ENCODE measurements at places on chromosomes 3 and 15.

GRCh38 chr15:62591842-62592838, 427.1 kb upstream of the C2CD4B start:
- H3K4me3 ChIP-seq: no peak overlapping the region
- H3K4me1 ChIP-seq: no peaks in the 10 kb centered on the region
- DNase-seq: no peak
- no peaks in the 10 kb centered on the region for H3K36me3 ChIP-seq
- H3K27me3 ChIP-seq: peaks cover 14% of the 10 kb centered on the region

DNA sequence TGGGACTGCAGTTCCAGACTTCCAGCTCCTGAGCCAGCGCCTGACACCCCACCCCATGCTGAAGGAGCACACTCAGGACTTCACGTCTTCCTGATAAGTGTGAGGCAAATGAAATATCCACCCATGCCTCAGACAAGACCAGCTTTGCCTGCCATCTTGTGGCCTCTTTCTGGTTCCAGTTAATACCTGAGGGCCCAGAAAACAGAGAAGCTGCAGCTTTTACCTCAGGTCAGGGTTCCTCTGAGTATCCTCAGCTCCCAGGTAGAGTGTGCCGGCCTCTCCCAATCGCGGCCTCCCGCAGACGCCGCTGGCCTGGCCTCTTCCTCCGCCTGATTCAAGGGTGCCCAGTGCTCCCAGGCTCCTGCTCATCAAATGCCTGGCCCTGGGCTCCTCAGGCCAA, 5.1 kb upstream of the KLHL6 start:
- H3K27ac ChIP-seq: no peak overlapping the region
- no peak overlapping the region for H3K4me3 ChIP-seq
- H3K4me1 ChIP-seq: peaks cover 11% of the 10 kb centered on the region
- DNase-seq: no peak
- no peaks in the 10 kb centered on the region for H3K27me3 ChIP-seq
- no peaks in the 10 kb centered on the region for H3K36me3 ChIP-seq

DNA sequence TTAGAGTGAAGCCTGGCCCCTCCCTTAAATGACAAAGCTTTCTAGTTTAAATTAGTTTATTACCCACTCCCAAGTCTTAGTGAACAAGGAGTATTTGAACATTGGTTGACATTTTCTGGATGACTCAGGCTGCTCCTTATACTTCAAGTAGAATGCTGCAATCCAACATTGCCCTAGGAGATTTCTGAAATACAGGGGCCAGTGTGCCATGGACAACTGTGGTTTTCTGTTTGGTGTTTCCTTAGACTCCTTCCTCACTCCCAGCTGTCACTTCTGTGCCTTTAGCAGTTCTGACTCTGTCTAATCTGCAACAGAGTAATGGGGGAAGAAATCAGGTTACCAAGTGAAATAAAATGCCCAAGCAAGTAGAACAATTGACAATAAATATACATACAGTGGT, 116.1 kb upstream of the P2RY1 start:
- peaks cover 29% of the 10 kb centered on the region for H3K27me3 ChIP-seq
- H3K27ac ChIP-seq: no peak overlapping the region
- no peaks in the 10 kb centered on the region for H3K4me1 ChIP-seq
- no peaks in the 10 kb centered on the region for H3K36me3 ChIP-seq
- H3K4me3 ChIP-seq: no peak overlapping the region

GRCh38 chr3:166934879-166935278, 445.2 kb downstream of the ZBBX start:
- H3K27me3 ChIP-seq: no peaks in the 10 kb centered on the region
- H3K4me3 ChIP-seq: no peak overlapping the region
- DNase-seq: no peak
- H3K36me3 ChIP-seq: no peaks in the 10 kb centered on the region

GRCh38 chr15:61382927-61383326, 153.8 kb upstream of the RORA start:
- H3K4me1 ChIP-seq: no peaks in the 10 kb centered on the region
- H3K36me3 ChIP-seq: no peaks in the 10 kb centered on the region
- H3K4me3 ChIP-seq: no peak overlapping the region
- H3K27me3 ChIP-seq: peaks cover 9% of the 10 kb centered on the region
- DNase-seq: no peak
- H3K27ac ChIP-seq: no peak overlapping the region

- H3K27me3 ChIP-seq: no peaks in the 10 kb centered on the region
- peak overlapping the region; percentile 93 for H3K4me3 ChIP-seq
- H3K4me1 ChIP-seq: peaks cover 28% of the 10 kb centered on the region
- H3K27ac ChIP-seq: peak overlapping the region; percentile 94
- H3K36me3 ChIP-seq: peaks cover 8% of the 10 kb centered on the region
Observed at GRCh38 chr3:141875893-141876380, 506 bp upstream of the ATP1B3 start.

DNA sequence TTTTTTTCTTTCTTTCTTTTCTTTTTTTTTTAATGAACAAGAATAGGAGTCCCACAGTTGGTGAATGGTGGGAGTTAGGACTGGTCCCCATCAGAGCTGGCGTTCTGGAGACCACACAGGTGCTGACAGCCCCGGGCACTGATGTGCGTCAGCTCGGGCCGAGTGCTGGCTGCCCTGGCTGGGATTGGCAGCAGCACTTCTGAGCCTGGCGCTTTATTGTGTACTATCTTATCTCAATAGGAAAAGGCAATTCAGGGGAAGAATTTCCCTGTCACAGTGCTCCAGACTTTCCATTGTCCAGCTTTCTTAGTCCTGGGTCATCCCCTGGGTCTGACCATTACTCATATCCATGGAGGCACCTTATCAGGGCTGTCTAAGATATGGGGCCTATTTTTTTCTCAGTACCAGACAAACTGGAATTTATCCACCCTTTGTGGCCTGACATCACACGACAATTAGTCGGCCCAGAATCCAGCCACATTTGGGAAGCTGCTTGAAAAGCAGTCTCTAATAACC, 54.1 kb downstream of the TMEM44 start:
- H3K4me1 ChIP-seq: no peaks in the 10 kb centered on the region
- no peak for DNase-seq
- H3K27ac ChIP-seq: no peak overlapping the region
- no peaks in the 10 kb centered on the region for H3K36me3 ChIP-seq
- H3K4me3 ChIP-seq: no peak overlapping the region
- peaks cover 8% of the 10 kb centered on the region for H3K27me3 ChIP-seq

DNA sequence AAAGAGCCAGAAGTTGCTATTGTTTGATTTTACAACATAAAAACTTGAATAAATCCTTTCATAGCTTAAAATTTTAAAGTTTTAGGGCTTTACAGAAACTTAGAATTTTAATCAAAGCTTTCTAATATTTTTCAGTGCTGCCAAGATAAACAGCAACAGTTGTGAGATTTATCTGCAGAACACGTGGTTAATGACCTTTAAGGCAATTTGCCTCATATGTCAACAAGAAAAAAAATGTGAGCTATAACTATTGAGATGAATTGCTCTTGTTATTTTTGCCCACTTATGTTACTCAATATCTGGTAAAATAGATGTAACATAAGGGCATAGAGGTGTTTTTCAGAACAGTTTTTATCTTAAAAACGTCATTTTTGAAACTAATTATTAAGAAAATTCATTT, 96.7 kb upstream of the NECTIN3 start:
- no peaks in the 10 kb centered on the region for H3K27me3 ChIP-seq
- peaks cover 6% of the 10 kb centered on the region for H3K4me1 ChIP-seq
- H3K27ac ChIP-seq: no peak overlapping the region
- H3K4me3 ChIP-seq: no peak overlapping the region
- no peaks in the 10 kb centered on the region for H3K36me3 ChIP-seq

GRCh38 chr15:98874773-98875172, 132.8 kb downstream of the PGPEP1L start:
- H3K4me1 ChIP-seq: peaks cover 14% of the 10 kb centered on the region
- no peak overlapping the region for H3K27ac ChIP-seq
- no peaks in the 10 kb centered on the region for H3K36me3 ChIP-seq
- no peaks in the 10 kb centered on the region for H3K27me3 ChIP-seq

- peaks cover 38% of the 10 kb centered on the region for H3K27me3 ChIP-seq
- H3K4me3 ChIP-seq: peak overlapping the region; percentile 71
- H3K36me3 ChIP-seq: peaks cover 1% of the 10 kb centered on the region
- H3K27ac ChIP-seq: no peak overlapping the region
- peak; percentile 66 for DNase-seq
Observed at GRCh38 chr3:129001806-129002572, 885 bp downstream of the EFCC1 start.

GRCh38 chr3:149215515-149215914, 6.1 kb downstream of the CP start:
- H3K27ac ChIP-seq: no peak overlapping the region
- H3K36me3 ChIP-seq: peaks cover 1% of the 10 kb centered on the region
- peaks cover 2% of the 10 kb centered on the region for H3K27me3 ChIP-seq
- H3K4me1 ChIP-seq: no peaks in the 10 kb centered on the region

GRCh38 chr15:43517354-43518196, at the start of gene MAP1A:
MAP1A (plus strand) TSS chr15:43517608; CDS start chr15:43521474, 3,866 bp downstream.
- H3K4me1 ChIP-seq: peaks cover 40% of the 10 kb centered on the region
- peaks cover 1% of the 10 kb centered on the region for H3K36me3 ChIP-seq
- no peak within 1 kb of the TSS for H3K27ac ChIP-seq
- H3K4me3 ChIP-seq: peak within 1 kb of the TSS; percentile 65

DNA sequence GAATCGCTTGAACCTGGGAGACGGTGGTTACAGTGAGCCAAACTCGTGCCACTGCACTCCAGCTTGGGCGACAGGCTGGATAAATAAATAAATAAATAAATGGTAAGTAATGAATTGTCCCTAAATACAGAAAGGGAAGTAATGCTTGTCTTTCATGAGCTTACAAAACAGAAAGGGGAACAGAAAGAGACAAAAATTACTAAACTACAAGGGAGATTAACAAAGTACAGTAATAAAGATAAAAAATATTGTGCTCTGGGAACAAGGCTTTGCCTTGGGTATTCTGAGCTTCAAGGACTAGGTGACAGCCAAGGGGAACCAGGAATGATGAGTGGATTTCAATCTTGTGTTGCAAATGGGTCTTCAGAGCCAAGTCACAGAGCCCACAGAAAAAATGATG, 9.2 kb upstream of the HLTF start:
- H3K36me3 ChIP-seq: no peaks in the 10 kb centered on the region
- H3K27me3 ChIP-seq: peaks cover 11% of the 10 kb centered on the region
- no peak overlapping the region for H3K27ac ChIP-seq
- no peaks in the 10 kb centered on the region for H3K4me1 ChIP-seq
- DNase-seq: no peak

DNA sequence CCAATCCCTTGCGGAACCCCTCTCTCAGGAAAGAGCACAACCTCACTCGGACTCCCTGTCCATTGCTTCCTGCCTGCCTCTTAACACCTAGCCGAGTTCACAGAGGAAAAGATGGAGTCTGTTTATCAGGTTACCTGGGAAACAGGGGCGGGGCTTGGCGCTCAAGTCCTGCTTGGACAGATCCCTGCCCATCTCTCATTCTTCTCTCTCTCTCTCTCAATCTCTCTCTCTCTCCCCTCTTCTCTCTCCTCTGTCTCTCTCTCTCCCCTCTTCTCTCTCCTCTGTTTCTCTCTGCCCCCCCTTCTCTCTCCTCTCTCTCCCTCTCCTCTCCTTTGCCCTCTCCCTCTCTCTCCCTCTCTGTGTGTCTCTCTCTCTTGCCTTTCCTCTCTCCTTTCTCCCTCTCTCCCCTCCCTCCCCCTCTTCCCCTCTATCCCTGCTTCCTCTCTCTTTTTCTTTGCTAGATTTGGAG, at the start of gene EFHB:
Gene EFHB, minus strand, starts transcription at position 120 of the 469 bp plus-strand sequence. CDS start 199 bp downstream, outside the sequence.
- H3K4me1 ChIP-seq: peaks cover 33% of the 10 kb centered on the region
- no peak for DNase-seq
- peaks cover 10% of the 10 kb centered on the region for H3K27me3 ChIP-seq
- H3K27ac ChIP-seq: no peak within 1 kb of the TSS
- no peaks in the 10 kb centered on the region for H3K36me3 ChIP-seq
- H3K4me3 ChIP-seq: no peak within 1 kb of the TSS

GRCh38 chr3:107752202-107752990, 229.6 kb downstream of the BBX start:
- no peaks in the 10 kb centered on the region for H3K4me1 ChIP-seq
- no peaks in the 10 kb centered on the region for H3K27me3 ChIP-seq
- H3K4me3 ChIP-seq: no peak overlapping the region
- peaks cover 5% of the 10 kb centered on the region for H3K36me3 ChIP-seq
- H3K27ac ChIP-seq: no peak overlapping the region
- no peak for DNase-seq
